Effector memory CD4-positive, alpha-beta T cell (primary cell): ENCODE measurements at places on chromosomes 1 and 21.

GRCh38 chr21:40671716-40672115, 175.2 kb downstream of the DSCAM start:
- no peak for DNase-seq

DNA sequence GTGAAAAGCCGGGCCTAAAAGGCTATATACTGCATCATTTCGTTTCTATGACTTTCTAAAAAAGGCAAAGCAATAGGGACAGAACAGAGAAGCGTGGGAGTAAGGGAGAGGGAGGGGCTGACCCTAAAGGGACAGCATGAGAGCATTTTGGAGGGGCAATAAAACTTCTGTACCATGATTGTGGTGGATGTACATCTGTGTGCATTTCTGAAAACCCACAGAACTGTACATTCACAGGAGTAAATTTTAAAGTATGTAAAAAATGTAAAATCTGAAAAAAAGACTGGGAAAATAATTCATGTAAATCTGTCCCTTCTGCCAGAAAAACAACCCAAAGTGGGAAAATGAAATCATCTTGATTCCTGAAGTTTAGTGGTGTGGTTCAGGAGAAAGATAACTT, 235.4 kb downstream of the CENPF start:
- DNase-seq: no peak

DNA sequence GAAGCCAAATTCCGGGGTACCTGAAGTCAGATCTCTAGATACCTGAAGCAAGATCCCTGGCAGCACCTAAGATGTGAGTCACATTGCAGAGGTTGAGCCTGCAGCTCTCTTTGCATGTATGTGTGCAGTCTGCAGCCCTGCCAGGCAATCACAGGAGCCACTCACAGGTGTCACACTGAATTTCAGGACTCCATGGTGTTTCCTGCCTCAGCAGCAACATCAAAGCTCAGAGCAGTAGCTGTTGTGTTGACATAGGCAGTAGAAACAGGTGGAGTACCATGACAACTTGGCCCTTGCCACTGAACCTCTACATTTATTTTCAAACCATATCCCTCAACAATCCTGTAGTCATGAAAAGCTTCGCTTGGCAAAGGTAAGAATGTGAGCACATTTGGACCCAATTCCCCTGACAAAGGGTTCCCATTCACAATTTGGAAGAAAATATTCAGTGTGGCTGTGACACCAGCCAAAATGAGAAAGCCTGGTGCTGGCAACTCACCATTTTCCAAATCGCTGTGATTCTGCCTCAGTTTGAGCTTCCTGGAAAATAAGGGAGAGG, 419.8 kb upstream of the NFIA start:
- no peak for DNase-seq

DNA sequence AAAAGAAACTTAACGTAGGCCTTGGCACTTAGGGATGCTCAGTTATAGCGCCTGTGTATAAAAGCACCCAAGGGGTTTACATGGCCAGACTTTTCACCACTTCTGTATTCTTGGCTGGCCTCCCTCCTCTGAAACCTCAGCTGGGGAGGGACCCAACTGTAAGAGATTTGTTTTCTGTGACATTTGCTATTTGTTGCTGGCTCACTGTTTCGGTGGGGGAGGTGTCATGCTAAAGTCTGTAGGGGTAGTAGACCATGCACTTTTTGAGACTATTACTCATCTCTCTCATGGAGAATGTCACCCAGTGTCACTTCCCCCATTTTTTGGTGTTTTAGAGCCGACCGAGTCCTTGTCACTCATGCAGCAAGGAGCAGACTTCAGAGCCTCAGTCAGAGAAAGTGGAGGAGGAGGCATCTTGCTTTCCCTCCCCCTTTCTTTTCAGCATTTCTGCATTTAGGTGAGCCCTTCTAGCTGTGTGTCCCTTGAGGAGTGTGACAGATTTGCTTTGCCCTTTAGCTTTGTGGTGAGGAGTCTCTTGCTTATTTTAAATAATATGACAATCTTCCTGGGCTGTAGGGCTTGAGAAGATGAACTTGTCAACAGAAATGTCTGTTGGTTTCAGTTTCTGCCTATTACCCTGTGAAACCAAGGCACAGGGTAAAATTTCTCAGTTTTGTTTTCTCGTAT, 160.1 kb downstream of the FASLG start:
- no peak for DNase-seq

DNA sequence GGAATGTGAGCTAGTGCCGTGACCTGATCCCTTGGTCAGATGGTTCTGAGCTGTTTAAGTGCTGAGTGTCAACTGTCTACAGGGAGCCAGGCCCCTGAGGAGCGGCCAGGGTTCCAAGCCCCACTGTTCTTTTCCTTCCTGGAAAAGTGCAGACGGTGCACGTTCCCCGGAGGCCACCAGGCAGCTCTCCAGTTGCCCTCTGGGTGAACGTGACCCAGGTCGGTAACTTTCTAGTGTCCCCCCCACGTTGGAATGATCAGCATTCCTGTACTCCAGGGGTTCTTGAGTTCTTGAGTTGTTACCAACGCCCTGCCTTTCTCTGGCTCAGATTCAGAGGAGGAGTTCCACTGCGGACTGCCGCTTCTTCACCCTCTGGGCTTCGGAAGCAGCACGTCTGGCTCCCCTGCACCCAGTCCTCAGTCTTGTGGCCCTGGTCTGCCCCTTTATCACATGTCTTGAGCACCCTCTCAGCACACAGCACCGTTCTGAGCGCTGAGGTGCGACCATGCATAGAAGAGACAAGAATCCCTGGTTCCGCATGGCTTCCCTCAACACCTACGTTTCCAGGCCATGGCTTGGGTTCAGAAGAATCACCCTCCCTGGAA, 131.5 kb downstream of the DHRS3 start:
- DNase-seq: no peak

DNA sequence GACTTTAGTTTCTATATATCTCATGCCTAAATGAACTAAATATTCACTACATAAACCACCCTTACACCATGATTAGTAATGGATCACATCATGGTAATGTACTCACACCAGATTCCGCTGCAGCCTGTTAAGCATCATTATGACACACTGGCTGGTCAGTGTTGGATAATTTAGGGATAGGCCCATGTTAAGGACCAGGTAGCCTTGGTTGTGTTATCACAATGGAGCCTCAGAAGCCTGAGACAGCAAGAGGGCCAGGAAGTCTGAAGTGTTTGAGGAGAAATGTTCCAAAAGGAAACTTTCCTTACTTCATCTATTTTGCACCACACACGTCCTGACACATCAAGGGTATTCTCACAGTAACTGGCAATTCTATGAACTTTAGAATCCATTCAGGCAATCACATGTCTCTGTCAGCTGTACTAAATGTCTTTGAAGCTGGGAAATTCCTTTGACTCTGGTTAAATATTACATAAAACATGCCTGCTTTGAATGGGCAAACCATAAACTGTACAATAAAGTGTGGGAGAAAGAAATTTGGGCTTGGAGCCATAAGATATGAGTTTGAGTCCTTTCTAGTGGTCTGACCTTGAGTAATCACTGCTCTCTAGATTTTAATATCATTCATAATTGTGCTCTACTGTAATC, 105.3 kb upstream of the DPT start:
- no peak for DNase-seq

DNA sequence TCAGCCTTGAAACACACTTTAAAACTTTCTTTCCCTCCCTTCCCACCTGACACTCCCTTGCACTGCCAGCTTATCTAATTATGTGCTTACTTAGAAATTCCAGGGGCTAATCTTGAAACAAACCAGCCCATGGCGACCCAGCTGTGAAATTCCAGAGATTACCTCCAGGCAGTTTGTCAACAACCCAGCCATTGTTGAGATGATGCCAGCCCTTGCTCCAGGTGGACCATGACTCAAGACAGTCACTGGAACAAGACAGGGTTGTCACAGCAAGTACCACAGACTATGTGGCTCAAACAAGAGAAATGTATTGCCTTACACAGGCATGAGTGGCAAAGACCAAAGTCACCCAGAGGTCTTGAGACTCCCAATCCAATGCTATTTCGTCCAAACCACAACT, 7.9 kb downstream of the FYB2 start:
- no peak for DNase-seq

DNA sequence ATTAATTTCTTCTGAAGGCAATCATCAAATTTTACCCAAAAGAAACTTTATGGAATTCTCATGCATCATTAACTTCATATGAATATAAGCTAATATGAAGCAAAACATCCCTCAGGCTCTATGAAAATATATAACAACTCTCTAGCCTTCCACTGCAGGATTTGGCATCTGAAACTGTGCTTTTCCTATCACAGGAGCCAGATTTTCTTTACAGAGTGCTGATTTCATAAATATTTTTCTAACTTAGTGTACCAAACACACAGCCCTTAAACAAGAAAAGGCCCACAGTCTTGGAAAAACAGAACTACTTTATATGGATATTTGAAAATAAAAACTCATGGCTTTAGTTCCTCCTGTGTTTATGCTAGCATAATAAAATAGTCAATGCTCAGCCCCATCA, 559.5 kb upstream of the CHRM3 start:
- no peak for DNase-seq

GRCh38 chr1:7442036-7442435, 329.1 kb upstream of the VAMP3 start:
- DNase-seq: no peak

GRCh38 chr1:233114860-233115259, 164.4 kb downstream of the NTPCR start:
- DNase-seq: no peak

GRCh38 chr1:201328576-201328975, 45.3 kb downstream of the PKP1 start:
- no peak for DNase-seq
